ENCODE measurements at places on chromosomes 11 and 22.

DNA sequence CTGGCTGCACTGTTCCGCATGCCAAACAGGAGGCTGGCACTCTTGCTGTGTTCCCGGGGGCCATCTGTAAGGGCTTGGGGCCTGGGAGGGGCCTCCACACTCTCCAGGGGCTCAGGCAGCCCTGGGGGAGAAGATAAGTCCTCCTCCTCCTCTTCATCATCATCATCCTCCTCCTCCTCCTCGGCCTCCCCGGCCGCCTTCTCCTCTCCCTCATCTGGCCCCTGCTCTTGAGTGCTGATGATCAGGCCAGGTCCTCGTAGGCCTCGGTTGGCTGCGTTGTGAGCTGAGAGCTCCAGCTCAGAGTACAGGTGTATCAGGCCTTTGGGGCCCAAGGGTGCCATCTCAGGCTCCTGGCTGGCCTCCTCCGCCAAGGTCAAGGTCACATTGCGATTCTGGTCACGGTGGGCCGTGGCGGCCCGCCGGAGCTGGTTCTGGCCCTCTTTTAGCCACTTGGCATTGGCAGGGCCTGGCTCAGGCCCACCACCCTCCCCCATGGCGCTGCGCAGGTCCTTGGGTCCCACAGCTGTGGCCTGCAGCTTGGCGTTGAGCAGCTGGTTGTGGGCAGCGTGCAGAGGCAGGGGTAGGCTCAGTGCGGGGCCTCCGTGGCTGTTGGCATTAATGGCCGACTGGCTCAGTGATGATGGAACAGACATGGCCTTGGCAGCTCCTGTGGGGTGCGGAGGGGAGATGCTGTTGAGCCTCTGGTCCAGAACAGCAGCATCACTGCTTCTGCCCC lies 8.0 kb downstream of the APBB1 start:
- no peak for DNase-seq

- DNase-seq, result no peak
Measured at GRCh38 chr11:73244589-73245240, 26.6 kb downstream of the P2RY2 start.

GRCh38 chr22:17781319-17782031 lies 7.2 kb upstream of the BID start:
- peak; percentile 93 for DNase-seq

- no peak for DNase-seq
Measured at GRCh38 chr11:89625171-89625570, 84.9 kb upstream of the TRIM77 start.

DNA sequence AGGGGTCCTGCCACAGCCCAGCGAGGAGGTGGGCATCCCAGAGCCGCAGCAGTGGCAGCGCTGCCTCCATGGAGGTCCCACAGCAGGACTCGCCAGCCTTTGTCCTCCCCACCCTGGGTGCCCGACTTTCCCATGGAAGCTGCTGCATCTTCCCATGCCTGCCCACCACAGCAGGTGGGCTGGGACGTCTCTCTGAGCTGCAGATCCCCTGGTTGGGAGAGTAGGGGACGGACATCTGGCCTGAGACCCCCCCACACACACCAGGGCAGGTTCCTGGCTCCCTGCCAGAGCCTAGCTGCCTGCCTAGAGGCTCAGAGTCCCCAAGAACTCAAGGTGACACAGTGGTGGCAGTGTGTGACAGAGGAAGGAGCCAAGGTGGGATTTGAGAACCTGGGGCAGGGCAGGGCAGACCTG lies 21.5 kb upstream of the PRR5 start:
- DNase-seq, result no peak

- DNase-seq, result no peak
Measured at GRCh38 chr22:37416827-37417226, 10.5 kb downstream of the ELFN2 start.

GRCh38 chr22:35930933-35931332 lies 97.7 kb downstream of the RBFOX2 start:
- DNase-seq, result peak; percentile 82

DNA sequence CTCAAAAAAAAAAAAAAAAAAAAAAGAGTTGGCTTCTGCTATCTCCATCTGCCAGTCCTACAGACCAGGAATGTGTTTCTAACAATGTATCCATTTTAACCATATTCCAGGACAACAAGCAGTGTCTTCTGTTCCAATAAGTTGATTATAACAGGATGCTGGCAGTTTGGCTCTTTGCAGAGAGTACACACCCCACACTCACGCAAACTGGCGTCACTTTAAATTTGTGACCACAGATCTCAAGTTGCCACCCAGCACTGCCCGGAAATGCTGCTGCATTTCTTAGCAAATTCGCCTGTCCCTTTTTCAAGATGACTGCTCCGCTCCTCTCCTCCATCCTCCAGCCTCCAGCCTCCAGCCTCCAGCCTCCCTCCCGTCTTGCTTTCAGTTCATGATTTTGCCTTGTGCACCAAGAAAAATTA lies 44.3 kb downstream of the SCGB1A1 start:
- DNase-seq, result no peak

- DNase-seq, result peak; percentile 77
Measured at GRCh38 chr11:10727146-10727851, 23.7 kb upstream of the CTR9 start.

GRCh38 chr11:5722622-5723021 lies 13.6 kb upstream of the OR56B1 start:
- no peak for DNase-seq

DNA sequence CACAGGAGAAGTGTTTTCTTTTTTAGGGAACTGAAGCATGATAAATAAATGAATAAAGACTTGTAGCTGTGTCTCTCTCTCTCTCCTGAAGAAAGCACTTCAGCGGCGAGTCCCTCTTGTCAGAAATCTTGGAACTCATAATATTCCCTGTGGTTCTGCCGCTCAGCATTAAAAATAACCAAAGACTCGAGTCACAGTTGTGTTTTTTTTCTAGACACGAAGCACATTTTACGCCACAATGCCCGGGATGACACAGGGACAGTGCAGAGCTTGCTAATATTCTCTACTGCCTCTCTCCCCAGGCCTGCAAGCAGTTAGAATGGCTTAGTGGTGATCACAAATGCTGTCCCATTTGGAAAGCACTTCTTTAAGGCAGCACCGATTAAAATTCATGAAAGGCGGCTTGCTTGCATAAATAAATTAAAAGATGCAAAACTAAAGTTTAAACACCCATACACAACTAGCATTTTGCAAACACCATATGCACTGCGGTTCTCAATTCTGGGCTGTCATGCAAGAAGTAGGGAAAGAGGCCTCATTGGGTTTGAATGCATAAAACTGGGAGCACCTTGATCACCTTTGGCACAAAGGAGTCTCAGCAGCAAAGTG lies 597.4 kb downstream of the SOX6 start:
- DNase-seq, result no peak

GRCh38 chr11:117766576-117766975 lies 30.4 kb downstream of the DSCAML1 start:
- no peak for DNase-seq

DNA sequence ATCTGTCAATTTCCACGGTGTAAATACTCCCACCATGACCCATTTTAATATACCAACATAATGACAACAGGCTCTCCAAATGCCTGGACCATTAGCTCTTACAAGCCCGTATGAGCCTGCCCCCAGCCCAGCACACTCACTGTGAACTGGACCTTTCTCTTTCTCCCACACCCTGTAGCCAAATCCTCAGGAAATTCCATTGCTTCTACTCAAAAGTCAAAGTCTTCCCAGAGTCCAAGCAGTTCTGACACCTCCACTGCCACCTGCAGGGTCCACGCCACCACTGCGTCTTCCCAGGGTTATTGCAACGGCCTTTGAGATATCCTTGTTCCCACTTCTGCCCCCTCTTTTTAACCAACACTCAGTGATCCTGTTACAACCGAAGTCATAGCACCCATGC lies 110.1 kb upstream of the ASPHD2 start:
- no peak for DNase-seq

- DNase-seq, result peak; percentile 62
Measured at GRCh38 chr11:13924801-13925327, 37.7 kb upstream of the SPON1 start.

DNA sequence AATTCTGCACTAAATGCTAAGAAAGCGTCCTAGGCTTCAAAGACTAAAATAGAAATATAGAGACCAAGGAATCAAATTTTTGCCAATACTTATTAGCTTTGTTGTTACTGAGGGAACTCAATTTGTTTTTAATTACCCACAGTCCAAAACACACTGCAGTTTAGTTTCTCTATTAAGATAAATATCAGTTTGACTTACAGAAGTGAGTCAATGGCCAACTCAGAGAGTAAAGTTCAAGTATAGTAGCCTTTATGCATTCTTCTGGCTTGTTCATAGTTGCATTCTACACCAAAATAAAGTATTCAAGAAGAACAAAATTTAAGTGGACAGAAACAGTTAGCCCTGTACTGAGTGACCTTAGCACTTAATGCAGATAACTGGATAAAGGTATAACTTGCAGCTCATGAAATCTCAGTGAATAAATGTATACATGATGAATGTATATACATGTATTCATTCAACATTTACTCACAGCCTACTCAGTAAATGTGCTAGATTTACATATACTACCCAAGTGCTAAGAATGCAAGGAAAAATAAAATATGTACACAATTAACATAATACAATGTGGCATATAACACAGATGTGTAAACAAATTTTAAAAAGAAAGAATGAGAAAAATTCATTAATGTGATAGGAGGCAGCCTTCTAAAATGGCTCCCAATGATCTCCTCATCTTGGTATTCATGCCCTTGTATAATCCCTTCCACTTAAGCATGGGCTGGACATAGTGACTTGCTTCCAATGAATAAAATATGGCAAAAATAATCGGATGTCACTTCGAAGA lies 9.7 kb upstream of the RNF141 start:
- DNase-seq, result peak; percentile 50

- DNase-seq, result no peak
Measured at GRCh38 chr11:102832612-102833011, 10.8 kb downstream of the MMP3 start.

DNA sequence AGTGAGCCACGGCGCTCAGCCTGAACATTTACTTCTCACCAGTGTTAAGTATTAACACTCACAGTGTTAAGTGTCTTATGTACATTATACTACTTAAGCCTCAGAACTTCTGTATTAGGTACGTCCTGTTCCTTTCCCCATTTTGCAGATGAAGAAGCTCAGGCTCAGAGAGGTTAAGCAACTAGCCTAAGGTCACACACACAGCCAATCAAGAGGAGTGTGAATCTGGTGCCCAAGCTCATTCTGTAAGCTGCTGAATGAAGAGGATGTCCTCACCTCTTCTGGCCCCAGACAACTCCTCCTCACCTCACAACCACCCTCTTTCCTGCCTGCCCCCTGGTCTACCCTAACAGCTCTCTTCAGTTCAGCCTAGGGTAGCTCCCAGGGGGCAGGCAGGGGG lies 29.9 kb downstream of the CREB3L1 start:
- no peak for DNase-seq

All from amniotic epithelial cell (primary cell).